Common myeloid progenitor, CD34-positive (primary cell): ENCODE measurements at places on chromosomes 1 and 21.

GRCh38 chr21:44910229-44911067, 10.3 kb downstream of the ITGB2 start:
- H3K4me3 ChIP-seq: no peak overlapping the region
- peaks cover 3% of the 10 kb centered on the region for H3K36me3 ChIP-seq
- DNase-seq: no peak
- no peaks in the 10 kb centered on the region for H3K27me3 ChIP-seq
- H3K27ac ChIP-seq: peak overlapping the region; percentile 43
- peaks cover 8% of the 10 kb centered on the region for H3K4me1 ChIP-seq

- peak; percentile 69 for DNase-seq
- no peak overlapping the region for H3K27ac ChIP-seq
- H3K4me1 ChIP-seq: peaks cover 19% of the 10 kb centered on the region
- H3K4me3 ChIP-seq: peak overlapping the region; percentile 43
- H3K27me3 ChIP-seq: no peaks in the 10 kb centered on the region
These were observed 30.9 kb downstream of the PDE9A start for GRCh38 chr21:42684109-42684916.

DNA sequence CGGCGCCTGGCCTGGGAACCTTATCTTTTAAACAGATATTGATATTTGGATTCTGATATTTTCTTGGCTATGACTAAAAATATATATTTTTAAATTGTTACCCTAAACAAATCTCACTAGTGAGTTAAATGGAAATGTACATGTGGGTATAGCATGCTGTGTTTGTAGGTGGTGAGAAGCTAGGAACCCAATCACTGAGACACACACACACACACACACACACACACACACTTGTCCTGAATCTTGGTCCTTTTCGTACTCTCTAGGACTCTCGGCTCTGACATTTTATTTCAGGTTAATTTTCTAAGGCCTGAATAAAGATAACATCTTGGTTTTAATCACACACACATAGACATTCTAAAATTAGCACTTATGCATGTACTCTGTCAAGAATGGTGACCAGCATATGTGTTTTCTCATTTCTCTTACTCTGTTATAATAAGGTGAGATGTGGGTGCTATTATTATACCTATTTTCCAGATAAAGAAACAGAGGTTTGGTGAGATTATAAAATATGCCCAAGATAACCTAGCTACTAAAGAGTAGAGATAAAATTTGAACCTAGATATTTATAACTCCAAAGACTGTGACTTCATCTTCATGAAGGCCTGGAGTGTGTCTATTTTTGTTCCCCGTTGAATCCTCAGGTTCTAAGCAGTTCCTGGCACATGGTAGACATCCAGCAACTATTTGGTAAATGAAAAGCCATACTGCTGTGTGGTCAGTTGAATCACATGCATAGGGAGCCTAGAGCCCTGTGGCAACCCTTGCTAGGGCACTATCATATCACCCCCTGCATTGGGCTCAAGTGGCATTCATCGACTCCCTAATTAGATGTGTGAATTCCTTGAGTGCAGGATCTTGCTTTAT, 85.0 kb upstream of the RAB3GAP2 start:
- no peaks in the 10 kb centered on the region for H3K36me3 ChIP-seq
- no peak overlapping the region for H3K4me3 ChIP-seq
- no peak overlapping the region for H3K27ac ChIP-seq
- no peaks in the 10 kb centered on the region for H3K4me1 ChIP-seq

DNA sequence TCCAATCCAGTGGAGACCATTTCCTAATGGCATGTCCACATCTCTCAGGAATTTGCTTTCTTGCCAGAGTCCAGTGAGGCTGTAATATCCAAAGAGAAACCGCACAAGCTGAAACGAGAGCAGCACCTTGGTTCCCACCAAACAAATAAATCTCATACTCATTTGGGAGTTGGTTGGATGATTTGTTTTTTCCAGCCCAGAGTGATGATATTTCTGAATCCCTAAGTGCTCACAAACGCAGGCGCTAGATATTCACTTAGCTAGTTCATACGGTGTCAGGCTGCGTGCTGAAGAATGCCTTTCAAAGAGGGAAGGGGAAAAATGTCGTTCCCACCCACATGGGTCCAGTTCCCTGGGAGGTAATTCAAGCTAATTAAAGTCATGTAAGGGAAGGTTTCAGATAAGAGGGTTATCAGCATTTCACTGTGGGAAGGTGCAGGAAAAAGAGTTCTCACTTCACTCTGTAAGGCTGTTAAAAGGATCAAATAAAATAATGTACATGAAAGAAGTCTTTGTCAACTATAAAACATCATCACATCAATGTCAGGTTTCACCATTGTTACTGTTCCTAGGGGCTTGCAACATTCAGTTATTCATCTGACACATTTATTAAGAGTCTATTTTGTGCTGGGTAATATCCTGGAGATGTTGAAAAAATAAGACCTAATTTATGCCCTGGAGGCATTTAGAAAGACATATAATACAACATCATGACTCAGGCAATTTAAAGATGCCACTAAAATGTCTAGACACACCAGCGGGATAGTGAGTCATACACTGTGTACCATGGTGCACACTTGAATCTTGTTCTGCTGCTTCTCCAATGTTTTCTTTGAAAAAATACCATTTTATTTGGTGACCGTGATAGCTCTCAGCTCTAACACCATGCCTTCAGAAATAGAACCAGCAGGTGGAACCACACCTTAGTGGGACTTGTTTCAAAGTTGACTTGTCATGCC, 19.3 kb downstream of the DPT start:
- H3K27ac ChIP-seq: no peak overlapping the region
- no peak overlapping the region for H3K4me3 ChIP-seq
- no peaks in the 10 kb centered on the region for H3K36me3 ChIP-seq

- DNase-seq: peak; percentile 24
- no peak overlapping the region for H3K27ac ChIP-seq
- H3K4me1 ChIP-seq: peaks cover 3% of the 10 kb centered on the region
- H3K36me3 ChIP-seq: no peaks in the 10 kb centered on the region
These were observed 182.0 kb downstream of the PLA2G4A start for GRCh38 chr1:187010571-187011309.

GRCh38 chr1:118223426-118223825, 38.4 kb upstream of the SPAG17 start:
- no peak overlapping the region for H3K4me3 ChIP-seq
- peak; percentile 37 for DNase-seq
- no peak overlapping the region for H3K27ac ChIP-seq
- H3K4me1 ChIP-seq: no peaks in the 10 kb centered on the region

GRCh38 chr1:219041818-219042217, 131.9 kb upstream of the LYPLAL1 start:
- H3K36me3 ChIP-seq: no peaks in the 10 kb centered on the region
- H3K27ac ChIP-seq: no peak overlapping the region
- H3K27me3 ChIP-seq: no peaks in the 10 kb centered on the region
- DNase-seq: no peak

DNA sequence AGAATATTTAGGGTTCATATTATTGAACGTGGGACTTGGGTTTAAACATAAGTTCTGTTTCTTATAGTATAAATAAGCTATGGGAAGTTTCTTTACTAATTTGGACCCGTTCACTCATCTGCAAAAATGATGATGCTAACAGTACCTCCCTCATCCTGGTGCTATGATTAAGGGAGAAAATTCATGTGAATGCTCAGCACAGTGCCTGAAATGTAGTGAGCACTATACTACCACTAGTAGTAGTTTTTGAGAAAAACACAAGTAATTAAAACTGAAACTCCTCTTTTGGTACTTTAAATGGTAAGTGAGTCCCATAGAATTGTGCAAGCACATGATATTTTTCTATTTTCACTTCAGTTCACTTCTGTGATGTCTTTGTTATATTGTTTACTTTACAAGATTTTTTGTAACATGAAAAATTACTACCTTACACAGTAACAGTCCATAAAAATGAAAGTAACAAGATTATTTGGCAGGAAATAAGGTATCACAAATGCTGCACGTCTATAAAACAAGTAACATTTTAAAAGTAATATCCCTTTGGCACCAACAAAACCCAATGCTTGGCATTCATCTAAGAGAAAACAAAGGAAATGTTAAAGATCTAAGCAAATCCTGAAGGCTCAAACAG, 11.3 kb upstream of the PTPRC start:
- H3K36me3 ChIP-seq: no peaks in the 10 kb centered on the region
- no peak overlapping the region for H3K4me3 ChIP-seq
- no peak overlapping the region for H3K27ac ChIP-seq

GRCh38 chr1:245096311-245097066, 58.3 kb upstream of the KIF26B start:
- no peaks in the 10 kb centered on the region for H3K4me1 ChIP-seq
- no peaks in the 10 kb centered on the region for H3K36me3 ChIP-seq
- no peak overlapping the region for H3K4me3 ChIP-seq

DNA sequence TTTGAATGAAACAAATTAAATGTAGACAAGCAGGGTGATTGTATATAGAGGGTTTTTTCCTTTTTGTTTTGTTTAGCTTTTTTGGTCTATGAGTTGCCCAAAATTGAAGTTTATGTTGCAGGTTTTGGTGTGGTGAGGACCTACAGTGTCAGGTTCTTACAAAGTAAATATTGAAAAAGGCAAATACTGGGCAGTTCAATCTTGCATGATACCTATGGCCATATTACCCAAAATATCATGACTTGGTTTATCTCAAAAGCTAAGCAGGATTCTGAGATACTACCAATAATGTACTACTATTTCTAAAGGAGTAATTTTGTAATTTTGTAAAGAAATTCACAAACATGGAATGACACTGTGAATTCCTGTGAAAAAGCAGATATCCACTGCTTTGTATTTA, 1.8 kb downstream of the DNAJB4 start:
- no peaks in the 10 kb centered on the region for H3K27me3 ChIP-seq
- peak overlapping the region; percentile 10 for H3K27ac ChIP-seq
- no peak for DNase-seq

DNA sequence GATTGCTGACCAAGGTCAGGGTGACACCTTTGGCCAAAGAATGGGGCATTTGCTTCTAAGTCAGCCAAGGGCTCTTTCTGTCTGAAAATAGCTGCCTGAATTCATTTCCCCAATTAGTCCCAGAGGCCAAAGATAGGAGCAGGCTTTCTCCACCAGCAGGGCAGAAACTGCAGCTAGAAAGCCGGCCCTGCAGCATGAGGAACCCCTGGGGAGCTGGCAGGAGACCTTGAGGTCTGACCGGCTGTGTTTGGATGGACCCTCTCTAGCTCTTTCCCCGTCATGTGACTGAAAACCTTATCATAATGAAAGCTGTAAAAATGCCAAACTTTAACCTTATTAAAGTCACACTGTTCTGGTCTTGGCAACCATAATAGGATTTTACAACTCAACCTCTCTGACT, 93.4 kb downstream of the CD58 start:
- no peak for DNase-seq
- H3K4me1 ChIP-seq: no peaks in the 10 kb centered on the region
- no peak overlapping the region for H3K27ac ChIP-seq

DNA sequence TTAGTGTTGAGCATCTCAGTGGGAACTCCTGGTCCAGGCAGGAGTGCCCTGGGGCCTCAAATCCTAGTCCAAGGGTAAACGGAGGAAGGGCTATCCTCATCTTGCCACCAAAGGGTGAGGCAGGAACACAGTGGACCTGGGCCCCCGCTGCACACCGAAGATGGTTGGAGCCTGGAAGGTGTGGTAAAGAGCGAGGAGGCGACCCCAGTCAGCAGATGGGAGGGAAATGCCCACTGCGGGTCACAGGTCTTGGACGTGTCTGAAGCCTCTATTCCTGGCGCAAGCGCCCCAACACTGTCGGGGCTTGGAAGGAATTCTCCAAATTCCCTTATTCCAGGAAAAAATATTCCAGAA, 38.5 kb upstream of the SYNC start:
- H3K27ac ChIP-seq: peak overlapping the region; percentile 49
- no peaks in the 10 kb centered on the region for H3K36me3 ChIP-seq
- H3K4me1 ChIP-seq: peaks cover 24% of the 10 kb centered on the region
- H3K4me3 ChIP-seq: peak overlapping the region; percentile 82
- H3K27me3 ChIP-seq: no peaks in the 10 kb centered on the region
- DNase-seq: no peak

GRCh38 chr1:1239227-1239613, 7.2 kb downstream of the B3GALT6 start:
- H3K4me1 ChIP-seq: no peaks in the 10 kb centered on the region
- no peak overlapping the region for H3K27ac ChIP-seq
- no peak for DNase-seq
- no peaks in the 10 kb centered on the region for H3K27me3 ChIP-seq
- peaks cover 10% of the 10 kb centered on the region for H3K36me3 ChIP-seq

- peaks cover 50% of the 10 kb centered on the region for H3K36me3 ChIP-seq
- no peaks in the 10 kb centered on the region for H3K27me3 ChIP-seq
- DNase-seq: no peak
- H3K4me1 ChIP-seq: no peaks in the 10 kb centered on the region
These were observed 30.1 kb downstream of the PCNT start for GRCh38 chr21:46354046-46354445.

DNA sequence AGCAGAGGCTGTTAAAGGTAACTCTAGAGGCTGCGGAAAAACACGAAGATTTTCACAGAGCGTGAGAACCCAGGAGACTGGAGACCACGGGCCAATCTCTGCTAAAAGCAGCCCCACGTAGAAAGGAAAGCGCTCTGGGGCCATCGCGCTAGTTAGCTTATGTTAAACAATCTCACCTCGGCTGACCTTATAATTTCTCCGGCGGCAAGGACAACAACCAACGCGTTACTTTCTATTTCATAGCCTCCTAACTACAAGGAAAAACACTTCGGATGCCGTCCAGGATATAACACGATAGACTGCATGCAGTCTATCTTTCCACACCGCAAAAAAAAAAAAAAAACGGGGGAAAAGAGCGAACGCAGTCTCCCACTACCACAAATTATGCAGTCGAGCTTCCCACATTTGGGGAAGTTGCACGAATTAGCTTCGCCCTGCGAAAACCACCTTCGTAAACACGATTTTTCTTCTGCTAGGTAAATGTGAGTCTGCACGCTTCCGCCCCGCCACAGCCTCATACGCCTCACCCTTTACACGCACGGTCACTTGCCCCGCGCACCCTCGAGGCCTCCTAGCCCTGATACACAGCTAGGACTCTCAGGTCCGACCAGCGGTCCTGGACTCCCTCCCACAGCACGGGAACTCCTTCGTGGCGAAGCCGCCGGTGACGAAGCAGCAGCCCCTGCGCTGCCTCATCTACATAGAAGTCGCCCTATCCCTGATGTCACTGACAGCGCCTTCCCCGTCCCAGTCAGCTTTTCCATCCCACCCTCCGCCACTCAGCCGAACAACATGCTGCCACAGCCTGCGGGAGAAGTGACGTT, 87.8 kb downstream of the PRKAB2 start:
- H3K4me3 ChIP-seq: peak overlapping the region; percentile 91
- H3K36me3 ChIP-seq: no peaks in the 10 kb centered on the region
- no peaks in the 10 kb centered on the region for H3K27me3 ChIP-seq

DNA sequence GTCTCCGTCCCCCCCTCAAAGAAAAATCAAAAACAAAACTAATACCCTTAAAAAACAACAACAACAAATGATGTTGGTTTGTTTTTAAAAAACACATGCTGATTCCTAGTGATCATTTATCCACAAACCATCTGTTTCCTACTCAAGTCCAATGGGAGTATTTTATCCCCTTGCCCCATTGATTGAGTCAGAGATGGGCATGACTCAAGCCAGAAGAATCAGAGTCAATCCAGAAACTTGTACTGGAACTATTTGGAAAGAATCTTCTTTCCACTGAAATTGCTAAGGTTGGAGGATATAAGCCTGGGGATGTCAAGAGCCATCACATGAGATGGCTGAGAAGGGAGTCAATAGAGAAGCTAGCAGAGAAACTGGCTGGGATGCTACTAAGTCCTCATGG, 176.4 kb downstream of the MIS18A start:
- no peaks in the 10 kb centered on the region for H3K4me1 ChIP-seq
- H3K4me3 ChIP-seq: no peak overlapping the region
- H3K27ac ChIP-seq: no peak overlapping the region
- no peaks in the 10 kb centered on the region for H3K36me3 ChIP-seq
- DNase-seq: no peak
- H3K27me3 ChIP-seq: no peaks in the 10 kb centered on the region
